NCI-H446 (cell line): ENCODE measurements at places on chromosomes 1 and 21.

DNA sequence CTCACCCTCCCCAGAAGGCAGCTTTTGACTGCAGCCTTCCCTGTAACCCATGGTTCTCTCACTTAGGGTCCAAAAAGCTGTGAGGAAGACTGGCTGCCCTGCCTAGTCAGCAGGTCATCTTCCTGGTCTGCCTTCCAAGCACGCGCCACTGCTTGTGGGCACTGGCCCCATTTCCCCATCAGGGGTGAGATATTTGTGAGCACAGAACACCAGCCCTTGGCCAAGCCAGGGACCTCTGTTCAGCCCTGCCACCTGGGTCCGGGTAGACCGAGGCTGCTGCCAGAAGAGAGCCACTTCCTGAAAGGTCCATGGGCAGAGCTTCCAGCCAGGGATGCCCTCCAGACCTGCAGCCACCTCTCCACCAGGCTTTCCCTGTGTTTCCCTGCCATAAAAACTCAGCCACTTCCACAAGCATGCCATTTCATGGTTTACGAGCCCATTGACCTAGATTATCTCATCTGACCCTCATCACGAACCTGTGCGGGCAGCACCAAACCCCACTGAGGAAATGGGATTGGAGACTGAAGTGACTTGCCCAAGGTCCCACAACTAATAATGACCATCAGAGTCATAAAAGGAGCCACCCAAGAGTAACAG lies 40.5 kb downstream of the GLIS1 start:
- DNase-seq, result no peak

DNA sequence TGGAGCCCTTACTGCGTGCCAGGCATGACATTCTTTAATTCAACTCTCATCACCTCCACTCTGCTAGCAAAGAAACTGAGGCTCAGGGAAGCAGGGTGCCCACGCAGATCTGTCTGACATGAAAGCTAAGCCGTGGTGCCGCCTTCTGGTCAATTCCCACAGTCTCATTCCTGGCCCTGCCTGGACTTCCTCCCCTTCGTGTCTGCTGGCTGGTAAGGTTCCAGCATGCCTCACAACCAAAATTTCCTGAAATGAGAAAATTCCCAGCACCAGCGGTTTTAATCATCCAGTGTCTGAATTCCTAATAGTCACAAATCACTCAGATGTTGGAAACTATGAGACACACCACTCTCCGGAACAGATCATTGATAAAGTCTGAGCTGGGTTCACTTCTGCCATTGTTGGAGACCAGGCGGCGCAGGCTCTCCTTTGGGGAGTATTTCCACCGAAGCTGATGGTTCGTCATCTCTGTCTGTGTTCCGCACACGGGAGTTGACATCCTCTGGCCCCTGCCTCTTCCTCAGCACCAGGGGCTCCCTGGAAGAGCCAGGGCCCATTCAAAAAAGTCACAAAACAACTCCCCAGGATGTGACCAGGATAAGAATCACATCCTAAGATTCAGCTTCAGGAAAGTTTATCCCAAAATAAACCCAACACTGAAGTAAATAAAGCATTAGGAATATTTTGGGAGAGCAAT lies 167.7 kb downstream of the PLPP3 start:
- no peak for DNase-seq

GRCh38 chr1:204589409-204590038 lies 73.3 kb downstream of the MDM4 start:
- DNase-seq, result no peak

DNA sequence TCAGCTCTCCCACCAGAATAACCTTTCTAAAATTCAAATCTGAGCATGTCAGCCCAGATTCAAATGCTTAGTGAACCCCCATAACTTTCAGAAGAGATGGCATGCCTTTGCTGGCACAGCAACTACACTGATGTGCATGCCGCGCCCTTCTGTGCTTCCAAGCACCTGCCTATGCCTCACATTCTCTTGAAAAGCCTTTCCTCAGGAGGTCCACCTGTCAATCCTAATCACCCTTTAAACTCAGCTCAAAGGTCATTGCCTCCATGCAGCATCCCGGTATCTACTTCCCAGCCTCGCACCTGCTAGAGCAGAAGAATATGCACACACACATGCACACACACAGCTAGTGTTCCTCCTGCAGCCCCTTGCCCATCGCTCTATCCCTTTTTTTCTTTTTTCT lies 5.2 kb upstream of the S100A2 start:
- DNase-seq, result no peak

GRCh38 chr1:73781251-73781650 lies 416.7 kb downstream of the LRRIQ3 start:
- DNase-seq, result no peak

DNA sequence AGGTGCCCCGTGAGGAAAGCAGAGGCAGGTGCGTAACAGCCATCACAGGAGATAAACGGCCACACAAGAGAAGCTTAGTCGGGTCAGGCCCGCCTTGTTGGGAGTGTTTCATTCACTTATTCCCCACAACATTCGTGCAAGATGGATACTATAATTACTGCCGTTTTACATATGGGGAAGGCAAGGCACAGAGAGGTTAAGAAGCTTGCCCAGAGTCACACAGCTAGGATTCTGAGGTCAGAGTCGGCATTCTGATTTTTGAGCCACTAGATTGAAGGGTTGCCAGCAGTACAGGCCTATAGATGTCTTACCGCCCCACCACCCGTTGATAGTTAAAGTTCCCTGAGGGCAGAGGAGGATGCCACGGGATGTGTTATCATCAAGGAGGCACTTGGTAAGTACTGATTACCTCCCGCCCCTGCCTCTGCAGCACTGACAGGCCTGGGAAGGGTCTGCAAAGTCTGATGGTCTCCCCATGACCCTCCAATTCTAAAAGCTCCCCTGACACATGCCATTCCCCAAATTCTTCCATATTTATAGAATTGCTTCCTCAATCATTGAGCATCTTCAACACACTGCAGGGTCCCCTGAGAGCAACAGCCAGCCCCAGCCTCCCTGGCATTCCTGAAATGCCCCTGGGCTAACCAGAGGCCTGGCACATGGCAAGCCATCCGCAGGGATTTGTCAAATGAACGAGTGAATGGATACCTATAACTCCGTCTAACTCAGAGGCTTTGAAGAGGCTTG lies 74.7 kb upstream of the CLDN14 start:
- no peak for DNase-seq

- no peak for DNase-seq
Observed at GRCh38 chr1:205343431-205344065, 13.2 kb downstream of the KLHDC8A start.

GRCh38 chr1:157150631-157151030 lies 12.4 kb upstream of the ETV3 start:
- DNase-seq, result no peak

GRCh38 chr1:19564366-19564765 lies 79.0 kb upstream of the CAPZB start:
- no peak for DNase-seq

- DNase-seq, result no peak
Observed at GRCh38 chr1:43279161-43279560, 6.2 kb downstream of the C1orf210 start.

- DNase-seq, result no peak
Observed at GRCh38 chr1:114524944-114525343, 13.9 kb upstream of the TRIM33 start.

GRCh38 chr1:56803561-56804156 lies 15.5 kb downstream of the FYB2 start:
- no peak for DNase-seq

DNA sequence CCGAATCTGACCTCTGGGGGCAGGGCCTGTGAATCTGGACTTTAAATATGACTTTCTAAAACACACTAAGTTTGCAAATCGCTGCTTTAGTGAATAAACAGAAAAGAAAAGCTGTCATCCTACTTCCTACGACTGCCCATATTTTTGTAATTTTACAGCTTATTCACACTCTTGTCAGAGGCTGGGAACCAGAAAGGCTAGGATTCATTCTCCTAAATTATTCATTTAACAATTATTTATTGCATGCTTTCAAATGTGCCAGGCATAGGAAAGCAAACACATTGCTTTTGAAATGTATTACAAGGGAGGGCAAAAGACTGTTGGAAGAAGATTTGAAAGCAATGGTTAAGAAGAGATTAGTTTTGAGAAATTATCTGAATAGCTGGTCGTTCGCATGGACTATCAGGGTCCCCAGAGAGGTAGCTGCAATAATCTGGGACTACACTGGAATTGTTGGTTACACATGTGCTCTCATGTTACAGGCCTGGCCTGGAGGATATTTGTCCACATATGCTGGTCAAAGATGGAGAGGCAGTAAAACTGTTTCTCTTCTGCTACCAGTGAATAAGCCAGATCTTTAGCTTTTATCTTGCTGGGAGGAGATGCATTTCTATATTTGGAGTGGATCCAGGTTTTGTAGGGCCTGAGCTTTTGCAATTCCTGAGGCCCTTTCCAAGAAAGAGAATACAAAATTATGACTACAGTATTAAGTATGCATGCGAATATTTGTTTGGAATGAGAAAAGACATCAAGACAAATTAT lies 29.6 kb upstream of the SFPQ start:
- DNase-seq, result peak; percentile 13

DNA sequence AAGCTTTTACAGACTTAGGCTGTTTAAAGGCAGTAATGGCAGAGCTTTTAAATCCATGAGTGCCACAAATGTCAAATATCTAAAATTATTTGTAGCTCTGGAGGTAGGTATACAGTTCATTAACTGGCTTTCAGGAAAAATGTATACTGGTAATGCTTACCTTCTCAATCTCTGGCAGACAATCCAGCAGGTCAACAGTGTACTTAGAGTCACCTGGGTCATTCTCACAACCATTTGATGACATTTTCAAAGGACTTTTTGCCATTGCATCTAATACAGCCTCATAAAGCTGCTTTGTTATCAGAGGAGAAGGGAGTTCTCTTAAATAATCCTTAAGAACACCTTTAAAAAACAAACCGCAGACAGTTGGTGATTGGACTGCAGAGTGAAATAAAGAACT lies 31.9 kb downstream of the SYDE2 start:
- no peak for DNase-seq

DNA sequence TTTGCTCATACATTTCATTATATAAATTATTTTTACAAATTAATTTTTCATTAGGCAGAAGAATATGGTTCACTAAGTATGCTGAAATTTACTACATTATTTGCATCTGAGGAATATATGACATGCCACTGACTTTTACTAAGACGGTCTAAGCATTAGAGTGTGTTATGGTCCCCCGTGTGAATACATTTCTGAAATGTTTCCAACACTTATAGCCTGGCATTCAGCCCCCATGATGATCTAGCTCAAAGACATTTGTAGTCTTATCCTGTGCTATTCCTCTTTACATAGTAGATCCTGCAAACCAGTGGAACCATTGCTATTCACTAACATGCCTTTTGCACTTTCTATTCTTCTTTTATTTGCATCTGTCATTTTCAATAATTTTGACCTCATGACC lies 1878.0 kb downstream of the MRPL39 start:
- DNase-seq, result peak; percentile 80

DNA sequence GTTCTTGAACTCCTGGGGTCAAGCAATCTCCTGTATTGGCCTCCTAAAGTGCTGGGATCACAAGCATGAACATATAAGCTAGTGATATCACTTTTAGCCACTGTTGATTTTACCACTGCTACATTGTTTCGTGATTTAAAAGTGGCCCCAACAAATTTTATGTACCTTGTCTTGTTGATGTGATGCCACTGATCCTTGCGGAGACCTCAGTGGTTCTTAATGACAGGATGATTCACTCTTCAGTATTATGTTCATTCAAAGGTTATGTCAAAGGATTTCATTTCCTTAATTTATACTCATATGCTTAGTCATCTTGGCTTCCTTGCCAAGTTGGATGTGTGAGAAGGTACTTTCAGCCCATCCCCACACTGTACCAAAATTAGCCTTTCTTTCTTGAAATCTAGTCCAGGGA lies 12.1 kb downstream of the PRKACB start:
- peak; percentile 27 for DNase-seq

DNA sequence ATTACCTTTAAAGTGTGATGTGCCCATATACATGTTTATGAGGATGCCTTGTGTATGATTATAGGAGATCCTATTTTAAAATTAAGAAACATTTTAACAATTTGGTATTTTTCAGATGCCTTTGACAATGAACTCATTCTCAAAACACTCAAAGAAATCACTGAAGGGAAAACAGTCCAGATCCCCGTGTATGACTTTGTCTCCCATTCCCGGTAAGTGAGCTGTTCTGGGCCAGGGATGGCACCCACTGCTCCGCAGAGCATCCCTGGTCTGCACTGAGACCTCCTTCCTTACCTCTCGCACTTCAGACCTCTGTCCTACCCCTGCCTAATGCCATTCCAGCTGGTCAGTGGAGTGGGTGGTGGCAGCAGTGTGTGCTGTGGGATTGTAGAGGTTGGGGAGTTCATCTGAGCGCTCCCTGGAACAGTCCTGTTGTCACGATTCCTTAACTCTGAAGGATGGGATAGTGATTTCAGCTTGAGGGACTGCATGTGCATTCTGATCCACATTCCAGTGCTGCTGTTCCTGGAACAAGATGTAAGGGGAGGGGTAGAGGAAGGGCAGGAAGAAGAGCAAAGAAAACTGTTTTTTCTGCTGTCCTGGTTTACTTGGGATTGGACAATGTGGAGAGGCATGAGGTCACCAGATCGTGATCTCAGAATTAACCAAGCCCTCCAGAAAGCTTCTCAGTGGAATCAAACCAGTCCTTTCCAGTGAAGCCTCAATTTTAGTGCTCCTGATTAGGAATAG lies 63.9 kb downstream of the UCK2 start:
- no peak for DNase-seq

DNA sequence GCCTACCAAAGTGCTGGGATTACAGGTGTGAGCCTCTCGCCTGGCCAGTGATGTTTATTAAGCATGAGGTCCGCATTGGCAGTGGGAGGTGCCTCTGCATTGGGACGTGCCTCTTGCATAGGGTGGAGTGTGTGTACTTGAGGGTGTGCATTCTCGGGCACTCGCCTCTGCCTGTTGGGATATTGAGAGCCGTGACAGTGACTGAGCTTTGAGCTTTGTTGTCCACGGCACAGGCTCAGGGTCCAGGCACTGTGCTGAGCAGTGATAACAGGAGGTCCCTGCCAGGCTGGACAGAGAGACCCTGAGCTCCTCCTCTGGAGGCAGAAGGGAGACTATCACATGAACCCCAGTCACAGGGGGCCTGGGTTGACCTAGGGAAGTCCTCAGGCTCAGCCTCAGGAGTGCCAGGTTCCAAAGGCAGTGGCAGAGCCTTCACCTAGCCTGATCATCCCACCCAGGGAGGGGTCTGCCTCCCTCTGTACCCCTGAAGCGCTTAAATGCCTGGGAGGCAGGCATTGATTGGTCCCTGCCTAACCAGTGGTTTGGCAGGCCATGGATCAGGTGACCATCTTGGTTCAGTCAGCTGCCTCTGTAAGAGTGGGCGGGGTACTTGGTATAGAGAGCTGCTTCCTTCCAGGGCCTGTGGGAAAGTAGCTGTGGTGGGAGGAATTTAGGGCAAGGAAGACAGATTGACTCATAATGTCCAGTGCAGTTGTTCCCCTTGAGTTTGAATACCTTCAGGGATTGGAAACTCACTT lies 213.8 kb upstream of the TMEM51 start:
- peak; percentile 21 for DNase-seq
